NCI-H510A treated with DMSO at 0.1 percent for 48 hours (cell line): ENCODE measurements at places on chromosomes 11 and 22.
A peak's percentile ranks its signal among the peaks of the same experiment; 100 is the strongest.

GRCh38 chr22:46076651-46077339, 73.5 kb upstream of the PPARA start:
- DNase-seq: no peak

DNA sequence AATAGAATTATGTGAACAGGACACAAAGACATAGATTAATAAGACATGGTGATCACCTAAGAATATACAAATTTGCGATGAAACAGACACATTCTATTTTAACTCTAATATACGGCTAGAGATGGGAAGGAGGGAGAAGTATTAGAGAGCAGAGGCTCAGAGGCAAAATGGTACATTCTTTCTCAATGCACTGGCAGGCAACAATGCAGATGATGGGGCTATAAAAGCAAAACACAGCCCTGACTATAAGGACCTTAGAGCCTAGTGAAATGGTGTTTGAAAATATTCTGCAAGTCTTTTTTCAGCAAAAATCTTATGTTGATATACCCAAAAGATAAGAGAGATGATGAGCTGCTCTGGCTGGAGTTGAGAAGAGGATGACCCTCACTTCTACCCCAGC, 13.1 kb downstream of the TCF20 start:
- DNase-seq: no peak

DNA sequence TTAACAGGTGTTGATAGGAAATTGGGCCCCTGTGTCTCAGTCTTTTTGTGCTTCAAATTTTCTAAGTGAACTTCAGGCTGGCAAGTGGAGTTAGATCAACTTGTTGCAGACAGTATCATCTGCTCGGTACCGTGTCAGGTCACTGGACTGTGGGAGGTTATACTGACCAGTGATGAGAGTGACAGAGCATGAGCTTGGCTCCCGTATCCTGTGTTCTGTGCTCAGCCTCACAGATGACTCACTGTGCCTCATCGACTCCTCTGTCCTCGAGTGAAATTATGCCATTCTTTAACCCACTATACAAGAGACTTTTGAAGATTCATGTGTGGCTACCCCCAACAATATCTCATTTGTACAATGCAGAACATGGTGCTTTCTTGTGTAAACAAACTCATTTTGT, 7.9 kb downstream of the GRAP2 start:
- DNase-seq: no peak

DNA sequence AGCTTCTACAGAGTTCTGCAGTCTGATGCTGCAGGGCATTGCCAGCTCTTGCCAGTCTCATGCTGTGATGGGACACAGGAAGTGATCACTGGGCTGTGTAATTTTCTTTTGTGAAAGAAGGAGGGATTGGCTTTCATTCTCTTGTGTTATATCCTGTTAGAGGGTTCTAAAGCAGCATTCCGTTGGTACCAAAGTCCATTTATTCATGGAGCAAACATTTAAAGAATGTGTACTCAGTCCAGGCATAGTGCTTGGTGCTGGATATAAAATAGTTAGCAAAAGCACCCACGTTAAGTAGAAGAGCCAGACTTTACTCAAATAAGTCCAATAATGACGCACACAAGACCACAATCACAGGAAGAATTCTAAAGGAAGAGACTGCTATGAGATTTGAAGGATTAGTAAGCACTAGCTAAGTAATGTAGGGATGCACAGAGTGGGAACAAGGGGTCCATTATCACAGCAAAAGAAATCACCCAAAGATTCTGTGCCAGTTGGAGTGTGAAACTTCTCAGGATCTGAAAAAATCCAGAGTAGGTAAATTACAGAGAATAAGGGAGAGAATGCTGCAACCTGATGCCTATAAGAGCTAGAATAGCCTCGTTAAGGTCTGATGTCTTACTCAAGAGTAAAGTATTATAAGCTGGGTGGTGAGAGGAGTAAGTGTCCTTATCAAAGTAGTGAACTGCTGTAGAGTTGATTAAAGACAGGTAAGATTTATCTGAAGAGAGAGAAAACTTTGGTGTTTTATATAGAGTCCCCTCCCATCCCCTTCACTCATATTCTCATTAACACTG, 728.3 kb downstream of the METTL15 start:
- no peak for DNase-seq

DNA sequence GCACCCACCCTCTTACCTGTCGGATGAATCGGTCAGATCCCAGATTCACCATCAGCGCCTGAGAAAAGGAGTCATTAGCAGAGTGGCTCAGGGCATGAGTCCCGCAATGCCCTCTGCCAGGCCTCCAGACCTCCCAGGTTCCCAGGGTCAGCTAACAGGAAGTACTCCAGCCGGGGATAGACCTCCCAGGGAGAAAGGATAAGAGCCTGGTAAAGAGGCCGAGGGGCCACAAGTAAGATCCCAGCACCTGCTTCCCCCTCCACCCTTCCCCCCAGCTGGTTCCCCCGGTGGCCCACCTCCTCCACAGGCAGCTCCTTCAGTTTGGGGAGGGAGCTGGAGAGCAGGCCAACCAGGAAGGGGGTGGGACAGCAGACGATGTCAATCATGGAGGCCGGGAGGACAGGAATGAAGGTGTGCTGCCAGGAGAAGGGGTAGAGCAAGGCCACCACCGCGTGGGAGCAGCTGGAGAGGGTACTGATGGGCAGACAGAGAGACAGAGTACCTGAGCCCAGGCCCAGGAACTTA, 16.4 kb downstream of the RPL27A start:
- peak; percentile 16 for DNase-seq

- no peak for DNase-seq
These were observed 19.9 kb downstream of the LARGE2 start for GRCh38 chr11:45942381-45942780.

DNA sequence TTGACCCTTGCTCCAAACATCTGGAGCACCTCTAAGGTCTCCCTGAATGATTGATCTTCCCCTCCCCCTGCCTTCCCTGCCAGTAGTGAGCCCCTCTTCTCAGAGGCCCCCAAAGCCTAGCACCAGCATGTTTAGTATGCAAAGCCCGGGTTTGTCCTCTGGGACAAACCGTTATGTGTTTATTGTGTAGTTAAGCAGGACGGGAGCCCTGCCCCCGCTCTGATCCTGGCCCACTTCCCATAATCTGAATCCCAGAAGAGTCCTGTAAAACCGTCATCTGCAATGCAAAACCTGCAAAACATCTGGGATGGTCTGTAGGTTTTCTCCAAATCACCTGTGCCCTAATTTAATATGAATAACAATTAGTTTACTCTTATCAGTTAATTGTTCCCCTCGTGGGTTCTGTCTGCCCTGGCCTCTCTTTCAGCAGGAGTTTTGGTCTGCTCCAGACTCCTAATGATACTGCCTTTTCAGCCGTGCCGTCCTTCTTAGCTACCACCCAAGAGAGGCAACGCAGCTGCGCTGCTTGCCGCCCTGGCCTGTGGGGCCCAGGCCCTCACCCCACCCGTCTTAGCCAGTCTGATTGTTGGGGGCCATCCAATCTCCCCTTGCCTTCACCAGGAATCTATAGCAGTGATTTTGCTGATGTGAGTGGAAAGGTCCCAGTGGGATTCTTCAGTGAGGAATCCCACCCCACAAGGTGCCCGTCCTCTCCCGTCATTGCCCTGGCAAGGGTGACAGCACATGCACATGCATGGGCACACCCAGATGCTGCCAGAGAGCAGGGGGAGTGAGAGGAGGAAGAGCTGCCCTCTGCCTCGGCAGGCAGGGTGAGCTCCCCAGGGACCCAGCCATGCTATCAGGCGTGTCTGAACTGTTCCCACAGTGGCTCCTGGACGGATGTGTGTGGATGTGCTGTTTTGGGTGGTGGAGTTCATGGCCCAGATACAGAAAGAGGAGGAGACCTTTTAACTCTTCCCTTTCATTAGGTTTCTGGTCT, 3.0 kb upstream of the B3GAT1 start:
- no peak for DNase-seq

- no peak for DNase-seq
These were observed 5.1 kb downstream of the TSPAN18 start for GRCh38 chr11:44731685-44732430.

DNA sequence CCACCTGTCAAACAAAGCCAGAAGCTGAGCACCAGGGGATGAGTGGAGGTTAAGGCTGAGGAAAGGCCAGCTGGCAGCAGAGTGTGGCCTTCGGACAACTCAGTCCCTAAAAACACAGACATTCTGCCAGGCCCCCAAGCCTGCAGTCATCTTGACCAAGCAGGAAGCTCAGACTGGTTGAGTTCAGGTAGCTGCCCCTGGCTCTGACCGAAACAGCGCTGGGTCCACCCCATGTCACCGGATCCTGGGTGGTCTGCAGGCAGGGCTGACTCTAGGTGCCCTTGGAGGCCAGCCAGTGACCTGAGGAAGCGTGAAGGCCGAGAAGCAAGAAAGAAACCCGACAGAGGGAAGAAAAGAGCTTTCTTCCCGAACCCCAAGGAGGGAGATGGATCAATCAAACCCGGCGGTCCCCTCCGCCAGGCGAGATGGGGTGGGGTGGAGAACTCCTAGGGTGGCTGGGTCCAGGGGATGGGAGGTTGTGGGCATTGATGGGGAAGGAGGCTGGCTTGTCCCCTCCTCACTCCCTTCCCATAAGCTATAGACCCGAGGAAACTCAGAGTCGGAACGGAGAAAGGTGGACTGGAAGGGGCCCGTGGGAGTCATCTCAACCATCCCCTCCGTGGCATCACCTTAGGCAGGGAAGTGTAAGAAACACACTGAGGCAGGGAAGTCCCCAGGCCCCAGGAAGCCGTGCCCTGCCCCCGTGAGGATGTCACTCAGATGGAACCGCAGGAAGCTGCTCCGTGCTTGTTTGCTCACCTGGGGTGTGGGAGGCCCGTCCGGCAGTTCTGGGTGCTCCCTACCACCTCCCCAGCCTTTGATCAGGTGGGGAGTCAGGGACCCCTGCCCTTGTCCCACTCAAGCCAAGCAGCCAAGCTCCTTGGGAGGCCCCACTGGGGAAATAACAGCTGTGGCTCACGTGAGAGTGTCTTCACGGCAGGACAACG, 11.7 kb downstream of the CXCR5 start:
- DNase-seq: peak; percentile 17

DNA sequence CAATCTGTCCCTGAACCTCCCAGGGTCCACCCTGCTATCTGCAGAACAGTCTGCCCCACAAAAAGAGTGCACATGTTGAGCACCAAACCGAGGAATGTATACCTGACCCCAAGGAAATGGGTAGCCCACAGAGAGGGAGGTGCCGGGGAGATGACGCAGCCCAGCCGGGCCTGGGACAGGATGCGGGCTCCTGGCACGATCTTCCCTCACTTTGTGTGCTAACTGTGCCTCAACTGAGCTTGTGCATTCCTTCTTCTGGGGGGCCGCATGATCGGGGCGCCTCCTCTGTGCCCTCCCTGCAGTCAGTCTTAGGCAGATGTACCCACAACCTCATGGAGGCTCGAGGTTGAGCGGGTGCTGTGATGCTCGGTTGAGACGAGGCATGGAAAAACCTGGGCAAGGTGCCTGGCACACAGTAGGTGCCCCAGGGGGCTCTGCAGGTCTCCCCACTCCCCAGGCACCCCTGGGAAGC, 2.4 kb downstream of the GAS2L1 start:
- no peak for DNase-seq

DNA sequence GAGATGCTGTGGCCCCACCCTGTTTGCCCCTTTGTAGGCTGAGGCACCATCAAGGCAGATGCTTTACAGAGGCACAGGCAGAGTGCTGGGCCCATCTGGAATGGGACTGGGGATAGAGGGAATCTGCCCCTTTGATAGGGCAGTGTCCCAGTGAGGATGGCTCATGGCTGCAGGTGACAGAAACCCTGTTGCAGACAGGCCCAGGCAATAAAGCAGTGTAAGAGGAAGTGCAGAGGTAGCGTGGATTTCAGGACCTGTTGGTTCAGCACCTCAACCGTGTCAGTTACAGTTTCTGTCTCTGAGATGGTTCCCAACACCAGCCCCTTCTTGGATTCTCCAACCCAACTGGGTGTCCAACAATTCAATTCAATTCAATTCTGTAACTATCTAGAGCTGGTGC, 25.1 kb downstream of the PRDM11 start:
- no peak for DNase-seq

- no peak for DNase-seq
These were observed 241.0 kb upstream of the UBASH3B start for GRCh38 chr11:122414406-122415018.

- DNase-seq: peak; percentile 23
These were observed 192.6 kb downstream of the CASP12 start for GRCh38 chr11:104705490-104706190.

DNA sequence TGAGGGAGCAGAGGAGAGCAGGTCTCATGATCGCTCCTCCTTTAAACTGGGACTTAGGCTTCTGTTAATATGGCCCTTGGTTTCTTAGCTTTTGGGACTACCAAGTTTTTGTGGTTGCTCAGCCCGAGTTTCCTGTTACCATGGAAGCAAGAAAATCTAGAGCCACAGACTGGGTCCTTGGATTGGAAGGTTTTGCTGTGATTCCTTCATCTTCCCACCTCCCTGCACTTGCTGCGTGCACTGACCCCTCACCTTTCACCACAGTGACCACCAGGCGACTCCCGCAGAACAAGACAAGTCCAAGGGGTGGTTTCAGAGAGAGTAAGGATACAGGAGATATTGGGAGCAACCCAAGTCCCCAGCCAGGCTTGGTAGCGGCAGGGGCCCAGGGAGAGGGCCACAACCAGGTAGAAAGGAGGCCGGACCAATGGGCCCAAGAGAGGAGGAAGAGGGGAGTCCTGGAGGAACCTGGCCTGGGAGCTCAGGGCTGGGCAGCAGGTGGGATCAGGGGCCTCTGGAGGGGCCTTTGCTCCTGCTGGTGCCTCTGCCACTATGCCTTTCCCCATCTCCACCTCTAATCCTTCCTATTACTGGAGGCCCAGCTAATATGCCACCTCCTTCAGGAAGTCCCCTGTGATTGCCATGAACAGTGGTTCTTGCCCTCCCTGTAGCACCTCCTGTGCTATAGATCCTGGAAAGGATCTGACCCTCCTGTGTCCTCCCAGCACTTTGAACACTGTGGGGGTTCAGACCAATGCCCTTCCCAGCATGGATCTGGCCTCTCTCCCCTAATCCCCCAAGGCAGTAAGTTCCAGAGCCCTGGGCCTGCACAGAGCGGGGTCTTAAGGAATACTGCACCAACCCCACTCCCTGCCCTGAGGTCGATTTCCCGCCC, 21.2 kb downstream of the CSF2RB start:
- no peak for DNase-seq

DNA sequence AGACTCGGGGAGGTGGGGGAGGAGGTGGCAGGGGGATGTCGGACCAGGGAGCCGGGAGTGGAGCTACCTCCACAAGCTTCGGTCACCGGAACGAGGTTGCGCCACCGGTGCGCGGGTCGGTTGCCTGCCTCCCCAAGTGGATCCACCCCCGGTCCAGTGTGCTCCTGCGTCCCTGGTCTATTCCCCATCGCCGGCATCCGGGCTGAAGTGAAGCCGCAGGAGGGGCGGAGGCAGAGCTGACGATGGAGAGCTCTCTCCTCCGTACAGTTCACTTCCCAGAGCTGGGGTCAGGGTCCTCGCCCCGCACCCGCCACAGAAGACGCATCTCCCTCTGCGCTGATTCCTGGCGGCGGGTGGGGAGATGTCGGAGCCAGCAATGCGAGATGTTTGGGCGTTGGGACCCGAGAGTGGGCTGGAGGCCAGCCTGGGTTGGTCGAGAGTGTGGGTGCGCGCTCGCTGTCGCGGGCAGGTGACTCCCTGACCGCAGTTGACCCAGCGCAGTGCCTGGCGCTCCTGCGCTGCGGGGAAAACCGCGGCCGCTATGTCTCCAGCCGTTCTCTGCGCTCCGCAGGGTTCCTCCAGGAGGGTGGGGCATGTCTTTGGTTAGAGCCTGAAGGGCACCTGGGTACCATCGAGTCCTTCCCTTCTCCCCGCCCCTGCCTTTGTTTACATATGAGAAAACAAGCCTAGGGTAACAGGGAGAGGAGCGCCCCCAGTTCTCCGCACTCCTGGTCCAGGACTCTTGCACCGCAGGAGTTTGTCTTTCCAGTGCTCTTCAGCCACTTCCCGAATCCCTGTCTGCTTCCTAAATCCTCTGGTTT, 1.7 kb downstream of the C11orf96 start:
- DNase-seq: no peak
